NCI-H2029 treated with DMSO at 0.1 percent for 48 hours (cell line): ENCODE measurements at places on chromosomes 2 and 18.

DNA sequence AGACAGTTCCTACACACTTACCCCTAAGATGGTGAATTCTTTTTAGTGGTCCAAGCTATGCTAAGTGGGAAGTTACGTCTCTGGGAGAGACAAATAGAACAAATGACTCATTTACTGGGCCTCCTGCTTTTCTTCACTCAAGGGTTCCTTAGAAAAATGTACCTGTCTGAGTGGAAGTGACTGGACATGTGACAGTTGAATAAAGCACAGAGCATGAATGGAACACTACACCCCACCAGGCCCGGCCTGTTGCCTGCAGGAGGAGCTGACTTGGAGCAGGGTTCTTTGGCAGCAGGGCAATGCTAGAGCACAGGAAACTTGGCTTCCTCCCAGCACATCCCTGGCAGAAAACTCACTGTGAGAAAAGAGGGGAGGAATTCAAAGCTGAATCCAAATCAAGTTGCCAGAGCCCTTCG is 451.0 kb upstream of the SETBP1 start:
- peak; percentile 15 for DNase-seq

DNA sequence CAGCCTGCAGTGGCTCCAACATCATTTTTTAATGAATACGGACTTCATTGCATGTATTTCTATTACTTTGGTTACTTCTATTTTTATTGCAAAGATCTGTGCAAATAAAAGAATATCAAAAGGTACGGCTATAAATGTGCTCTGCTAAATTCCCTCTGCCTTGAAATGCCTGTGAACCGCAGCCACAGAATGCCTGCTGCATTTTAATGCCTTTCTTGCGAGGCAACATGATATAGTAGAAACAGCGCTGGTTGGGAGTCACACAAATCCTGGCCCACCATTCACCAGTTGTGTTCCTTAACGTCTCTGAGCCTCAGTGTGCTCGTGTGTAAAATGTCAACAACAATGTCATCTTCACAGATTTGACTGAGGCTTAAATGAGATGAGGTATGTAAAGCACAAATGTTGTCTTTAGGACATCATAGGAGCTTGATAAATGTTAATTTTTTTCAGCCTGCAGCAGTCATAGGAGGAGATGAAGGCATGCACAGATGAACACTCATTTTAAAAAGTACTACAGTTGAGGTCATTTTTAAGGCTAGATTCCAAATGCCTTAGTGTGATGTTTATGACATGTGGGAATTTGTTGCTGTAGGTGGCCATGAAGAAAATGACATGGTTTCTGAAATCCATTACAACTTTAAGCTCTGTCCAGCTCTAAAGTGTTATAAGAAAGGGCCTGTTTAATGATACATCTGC is 187.6 kb upstream of the NRP2 start:
- DNase-seq, result no peak

DNA sequence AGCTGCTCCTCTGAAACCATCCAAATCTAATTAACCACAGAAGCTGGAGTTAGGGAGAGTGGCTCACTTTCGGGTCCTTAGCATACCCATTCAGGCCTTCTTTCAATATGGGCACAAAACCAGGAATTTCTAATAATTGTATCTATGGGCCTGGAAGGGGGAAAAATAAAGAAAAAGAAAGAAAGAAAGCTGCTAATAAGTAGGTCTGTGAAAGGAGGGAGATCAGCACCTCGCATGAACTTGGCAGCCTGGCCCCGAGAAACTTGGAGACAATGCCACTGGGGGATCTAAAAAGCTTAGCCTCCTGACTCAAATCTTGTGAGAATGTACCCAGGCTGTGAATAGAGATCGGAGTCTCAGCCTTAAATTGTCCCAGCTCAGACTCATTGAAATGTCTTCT is 252.1 kb upstream of the SLC14A2 start:
- DNase-seq, result no peak

- no peak for DNase-seq
Measured at GRCh38 chr2:134027980-134028379, 225.9 kb upstream of the MGAT5 start.

GRCh38 chr2:38375696-38376345 is 1.3 kb downstream of the ATL2 start:
- no peak for DNase-seq

DNA sequence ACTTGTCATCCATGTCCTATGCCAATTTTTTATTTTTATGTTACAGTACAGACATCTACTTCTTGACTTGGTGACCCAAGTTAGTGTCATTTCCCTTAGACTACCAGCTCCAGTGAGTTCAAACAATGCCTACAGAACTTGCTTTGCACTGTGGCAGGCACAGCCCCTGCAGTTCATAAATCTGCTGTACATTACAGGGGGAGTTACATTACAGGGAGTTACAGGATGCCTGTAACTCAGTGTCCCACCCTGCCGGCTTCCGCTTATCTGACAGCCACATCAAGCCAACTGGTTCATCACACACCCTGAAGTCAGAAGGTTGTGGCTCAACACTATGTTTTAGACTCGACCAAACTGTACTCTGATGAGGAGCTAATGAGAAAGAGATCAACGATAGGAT is 7.8 kb upstream of the NPAS2 start:
- no peak for DNase-seq

DNA sequence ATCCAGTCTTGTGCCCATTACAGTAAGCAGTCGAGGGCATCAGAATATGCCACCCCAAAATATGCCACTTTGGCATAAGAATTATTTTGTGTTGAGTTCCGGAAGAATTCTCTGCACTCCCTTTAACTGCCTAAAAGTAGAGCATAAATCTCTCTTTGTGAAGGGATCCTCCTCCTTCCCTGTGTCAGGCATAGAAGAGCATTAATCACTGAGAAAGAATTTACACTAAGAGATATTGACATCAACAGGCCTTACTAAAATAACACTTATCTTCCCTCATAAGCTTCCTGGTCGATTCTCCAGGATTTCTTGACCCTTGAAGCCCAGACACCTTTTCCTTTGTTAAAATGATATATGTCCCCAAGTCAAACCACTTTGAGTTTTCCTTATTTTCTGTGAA is 27.6 kb upstream of the KYNU start:
- DNase-seq, result no peak

- DNase-seq, result no peak
Measured at GRCh38 chr18:41331661-41332060, 623.4 kb upstream of the PIK3C3 start.

DNA sequence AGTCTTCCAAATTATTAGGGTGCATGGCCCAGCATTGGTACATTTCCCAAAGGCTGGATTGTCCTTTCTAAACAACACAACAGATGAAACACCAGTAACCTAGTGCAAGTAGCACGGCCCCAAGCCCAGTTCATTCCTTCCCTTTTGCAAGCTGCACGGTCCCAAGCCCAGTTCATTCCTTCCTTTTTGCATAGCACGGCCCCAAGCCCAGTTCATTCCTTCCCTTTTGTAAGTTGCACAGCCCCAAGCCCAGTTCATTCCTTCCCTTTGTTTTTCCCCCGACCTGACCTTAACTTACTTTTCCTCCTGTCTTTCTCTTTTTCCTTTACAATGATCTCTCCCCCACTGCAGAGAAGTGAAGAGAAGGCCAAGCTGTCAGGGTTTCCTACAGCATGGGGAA is 60.9 kb downstream of the C18orf63 start:
- DNase-seq, result no peak

GRCh38 chr2:215607766-215608165 is 171.9 kb upstream of the FN1 start:
- DNase-seq, result no peak

- DNase-seq, result no peak
Measured at GRCh38 chr2:152555048-152555447, 162.2 kb downstream of the PRPF40A start.

DNA sequence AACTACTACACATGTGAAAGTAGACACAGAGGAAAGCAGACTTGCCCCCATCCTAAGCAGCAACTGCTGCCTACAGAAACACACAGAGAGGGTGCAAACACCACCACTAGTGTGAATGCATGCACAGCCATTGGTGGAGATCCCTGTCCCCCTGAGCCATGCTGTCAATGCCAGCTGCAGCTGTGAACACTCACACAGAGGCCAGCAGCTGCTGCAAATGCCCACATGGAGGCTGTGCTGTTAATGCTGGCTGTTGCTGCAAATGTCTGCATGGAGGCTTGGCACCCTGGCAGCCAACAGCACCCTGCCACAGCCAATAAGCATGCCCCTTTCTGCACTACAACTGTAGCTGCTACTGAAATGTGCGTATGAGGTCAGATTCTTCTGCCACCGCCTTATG is 355.0 kb downstream of the LNPK start:
- DNase-seq, result no peak

GRCh38 chr2:47295981-47296635 is 106.8 kb upstream of the MSH2 start:
- DNase-seq, result no peak

GRCh38 chr2:63118821-63119220 is 68.2 kb downstream of the OTX1 start:
- no peak for DNase-seq

DNA sequence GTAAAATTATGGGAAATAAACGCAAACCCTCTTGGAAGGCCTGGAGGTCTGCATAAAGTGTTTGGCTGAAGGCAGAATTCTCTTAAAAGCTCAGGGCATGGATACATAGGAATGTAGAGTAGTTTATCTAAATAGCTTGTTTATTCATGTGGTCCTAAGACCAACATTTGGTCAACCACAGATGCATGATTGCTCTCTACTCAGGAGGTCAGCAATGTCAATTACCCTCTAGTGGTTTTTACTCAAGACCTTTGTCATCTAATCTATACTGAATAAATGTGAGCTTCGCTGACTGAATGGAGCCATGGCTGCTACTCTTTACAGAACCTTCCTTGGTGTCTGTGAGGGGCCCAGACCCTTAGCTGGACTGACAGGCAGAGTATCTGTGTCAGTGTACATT is 139.8 kb downstream of the ATL2 start:
- no peak for DNase-seq

- DNase-seq, result no peak
Measured at GRCh38 chr2:109300582-109300981, 171.6 kb downstream of the SH3RF3 start.

GRCh38 chr2:18245375-18245774 is 315.1 kb downstream of the RDH14 start:
- DNase-seq, result no peak
